ENCODE measurements at places on chromosomes 1 and 21. TPM values are rescaled to one million over a fixed set of nuclear protein-coding genes. Genes with fewer than 3 reads are reported as not detected.

Gene FCRL1
- total RNA-seq = not detected

Gene SLC30A2
- 0.18 TPM for total RNA-seq

Gene CDC42
- total RNA-seq = 404 TPM

Gene GJA9
- not detected for total RNA-seq

GRCh38 chr1:183236158-183236725 is 50.2 kb downstream of the LAMC2 start:
- no peak for DNase-seq

DNA sequence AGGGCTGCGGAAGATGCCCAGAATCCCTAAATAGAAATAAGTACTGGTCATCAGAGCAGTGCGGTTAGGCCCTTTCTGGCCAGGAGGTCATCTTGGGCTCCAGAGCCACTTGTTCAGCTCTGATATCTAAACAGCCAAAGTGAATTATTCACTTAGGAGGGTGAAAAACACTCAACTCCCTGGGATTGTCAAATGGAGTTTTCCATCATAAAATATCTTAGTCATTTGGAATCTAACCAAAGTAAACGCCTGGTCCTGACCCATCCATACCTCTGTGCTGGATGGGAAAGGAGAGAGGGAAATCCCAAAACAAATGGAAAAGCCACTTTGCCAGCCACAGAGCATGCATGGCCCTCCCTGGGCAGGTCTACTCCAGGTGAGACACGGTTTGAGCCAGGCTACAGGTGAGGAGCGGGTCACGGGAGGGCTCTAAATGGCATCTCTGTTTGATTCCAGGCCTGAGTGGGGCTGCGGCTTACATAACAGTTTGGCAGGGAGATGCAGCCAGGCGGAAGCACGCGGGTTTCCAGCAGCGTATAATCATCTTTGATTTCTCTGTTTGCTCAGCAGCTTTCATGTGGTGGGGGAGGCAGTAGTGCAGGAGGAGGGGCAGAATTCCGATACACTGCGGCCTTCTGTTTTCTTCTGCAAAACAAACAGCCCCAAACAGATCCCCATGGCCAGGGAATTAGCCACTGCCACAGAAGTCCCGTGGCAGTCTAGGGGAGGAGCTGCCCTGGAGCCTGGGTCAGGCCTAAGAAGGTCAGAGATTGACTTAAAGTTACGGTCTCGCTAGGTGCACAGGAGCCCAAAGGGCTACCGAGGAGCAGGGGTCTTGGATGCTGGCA is 59.1 kb upstream of the ZNF648 start:
- DNase-seq = peak; percentile 76

GRCh38 chr1:206066479-206067171 is 13.7 kb downstream of the RHEX start:
- peak; percentile 11 for DNase-seq

GRCh38 chr1:64705591-64705990 is 39.3 kb upstream of the RAVER2 start:
- no peak for DNase-seq

- no peak for DNase-seq
Observed at GRCh38 chr1:17423781-17424245, 15.7 kb downstream of the RCC2 start.

- DNase-seq = no peak
Observed at GRCh38 chr1:178023181-178023618, 53.3 kb upstream of the SEC16B start.

GRCh38 chr1:36322041-36322785 is 1.2 kb downstream of the EVA1B start:
- DNase-seq = no peak

DNA sequence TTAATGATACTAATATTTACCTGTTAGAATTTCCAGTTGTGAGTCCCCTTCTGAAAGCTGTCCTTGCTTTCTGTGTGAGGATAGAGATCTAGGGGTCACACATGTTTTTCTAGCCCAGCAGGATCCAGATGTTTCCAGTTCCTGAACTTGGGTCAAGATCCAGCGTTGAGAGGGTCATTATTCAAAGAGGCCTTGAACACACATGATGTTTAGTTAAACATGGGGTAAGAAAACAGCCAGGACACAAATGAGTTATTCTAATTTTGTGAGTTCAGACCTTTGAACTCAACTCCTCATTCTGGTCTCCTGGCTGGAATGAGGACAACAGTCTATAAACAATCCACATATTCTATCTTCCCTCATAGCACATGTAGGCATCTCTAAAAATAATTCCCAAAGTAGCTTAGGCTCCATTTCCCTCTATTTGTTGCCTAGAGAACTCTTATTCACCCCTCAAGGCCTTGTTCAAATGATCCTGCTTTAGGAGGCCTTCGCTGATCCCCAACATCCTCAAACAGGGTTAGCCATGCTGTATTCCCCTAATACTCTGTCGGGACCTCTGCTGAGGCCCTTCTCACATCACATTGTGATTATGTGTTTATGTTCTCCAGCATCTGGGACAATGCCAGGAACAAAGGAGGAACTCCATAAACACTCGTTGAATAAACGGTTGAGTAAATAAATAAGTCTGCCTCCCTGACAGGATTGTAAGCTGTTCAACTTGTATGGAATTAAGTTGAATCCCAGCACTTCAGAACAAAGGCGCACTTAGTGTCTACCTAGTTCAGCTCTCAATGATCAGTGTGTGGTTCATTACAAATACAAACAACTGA is 15.0 kb upstream of the KCNN3 start:
- DNase-seq = no peak

GRCh38 chr1:117702654-117703053 is 96.8 kb downstream of the TENT5C start:
- no peak for DNase-seq

- DNase-seq = no peak
Observed at GRCh38 chr1:61424382-61424781, 300.6 kb downstream of the TM2D1 start.

- no peak for DNase-seq
Observed at GRCh38 chr1:97084546-97084945, 363.0 kb downstream of the PTBP2 start.

- DNase-seq = no peak
Observed at GRCh38 chr1:18161690-18162089, 54.1 kb downstream of the IGSF21 start.

- DNase-seq = peak; percentile 50
Observed at GRCh38 chr21:38244407-38244787, 12.4 kb upstream of the KCNJ15 start.

DNA sequence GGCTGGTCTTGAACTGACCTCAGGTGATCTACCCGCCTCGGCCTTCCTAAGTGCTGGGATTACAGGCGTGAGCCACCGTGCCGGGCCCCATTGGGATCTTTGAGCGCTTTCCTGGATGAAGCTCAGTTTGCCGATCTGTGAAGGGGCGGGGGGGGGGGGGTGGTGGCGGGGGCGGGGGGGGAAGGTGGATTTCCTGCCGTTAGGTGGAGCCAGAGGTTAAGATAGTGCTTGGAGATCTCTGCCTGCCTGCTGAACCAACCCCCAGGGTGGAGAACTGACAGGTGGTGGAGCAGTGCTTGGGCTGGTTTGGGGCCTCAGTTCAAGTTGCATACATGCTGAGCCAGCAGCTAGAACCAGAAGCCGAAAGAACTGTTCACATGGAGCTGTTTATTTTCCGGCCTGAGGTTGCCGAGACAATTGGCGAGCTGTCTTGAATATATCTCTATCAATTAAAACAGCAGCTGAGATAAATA is 1.7 kb downstream of the TMCC2 start:
- DNase-seq = peak; percentile 78

DNA sequence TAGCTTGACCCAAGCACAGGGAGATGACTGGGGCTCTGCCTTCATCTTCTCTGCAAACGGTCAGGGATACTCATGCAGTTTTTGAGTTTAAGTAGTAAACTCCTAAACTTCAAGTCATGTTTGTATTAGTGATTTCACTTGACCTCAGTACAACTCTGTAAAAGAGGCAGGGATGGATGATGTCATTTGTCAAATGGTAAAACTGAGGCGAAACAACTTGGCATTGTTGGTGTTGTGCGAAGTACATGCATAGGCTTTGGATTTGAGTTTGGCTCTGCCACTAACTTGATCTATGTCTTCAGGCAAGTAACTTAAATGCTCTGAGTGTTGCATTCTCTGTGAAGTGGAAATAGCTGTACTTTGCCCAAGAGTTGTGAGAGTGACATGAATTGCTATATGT is 42.7 kb downstream of the WNT4 start:
- DNase-seq = no peak

GRCh38 chr21:16509476-16509875 is 779.7 kb downstream of the USP25 start:
- DNase-seq = no peak

All from Daoy (cell line).